IgD-negative memory B cell (primary cell): ENCODE measurements at places on chromosomes 6 and 20. TPM values are rescaled to one million over a fixed set of nuclear protein-coding genes. Genes with fewer than 3 reads are reported as not detected.

Gene CGA
- not detected for polyA plus RNA-seq

Gene EPHA7
- not detected for polyA plus RNA-seq

Gene PSORS1C2
- not detected for polyA plus RNA-seq

Gene GTSF1L
- 1.2 TPM for polyA plus RNA-seq

Gene SGK2
- polyA plus RNA-seq: not detected

Gene EPB41L1
- polyA plus RNA-seq: 0.83 TPM

Gene GABRR2
- polyA plus RNA-seq: 0.13 TPM

Gene ALDH8A1
- polyA plus RNA-seq: not detected

Gene RUNX2
- 2.9 TPM for polyA plus RNA-seq

Gene PHACTR1
- polyA plus RNA-seq: 12.8 TPM

Gene C6orf132
- not detected for polyA plus RNA-seq

Gene THBD
- polyA plus RNA-seq: not detected

Gene FABP7
- polyA plus RNA-seq: not detected

Gene SH3BGRL2
- polyA plus RNA-seq: 0.46 TPM

Gene BPI
- polyA plus RNA-seq: not detected

Gene CARMIL1
- polyA plus RNA-seq: 1.1 TPM

Gene SASH1
- 0.55 TPM for polyA plus RNA-seq
